Type B pancreatic cell (in vitro differentiated cells): ENCODE measurements at places on chromosomes 5 and 9. TPM values are rescaled to one million over a fixed set of nuclear protein-coding genes. Genes with fewer than 3 reads are reported as not detected.

DNA sequence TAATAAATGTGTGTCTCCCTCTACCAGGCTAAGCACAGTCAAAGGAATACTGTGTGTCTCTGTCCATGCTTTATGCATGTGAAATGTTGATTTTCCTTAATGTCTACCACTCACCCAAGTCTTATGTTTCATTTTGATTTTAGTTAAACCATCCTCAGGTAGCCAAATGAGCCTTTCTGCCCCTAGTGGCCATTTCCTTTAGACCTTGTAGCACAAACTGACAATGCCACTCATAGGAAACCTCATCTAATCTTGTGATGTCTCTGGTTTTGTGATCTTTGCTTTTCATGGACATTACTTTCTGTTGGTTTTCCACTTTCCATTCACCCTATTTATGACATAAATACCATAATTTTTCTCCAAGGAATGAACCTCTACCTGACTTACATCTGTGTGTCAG is 820.8 kb downstream of the MAT2B start:
- H3K4me3 ChIP-seq, result no peak overlapping the region
- no peak for DNase-seq
- H3K27me3 ChIP-seq, result peaks cover 2% of the 10 kb centered on the region
- H3K4me1 ChIP-seq, result no peaks in the 10 kb centered on the region
- H3K27ac ChIP-seq, result no peak overlapping the region

- peaks cover 28% of the 10 kb centered on the region for H3K36me3 ChIP-seq
- DNase-seq, result no peak
- no peak overlapping the region for H3K27ac ChIP-seq
- no peak overlapping the region for H3K4me3 ChIP-seq
- H3K4me1 ChIP-seq, result no peaks in the 10 kb centered on the region
Observed at GRCh38 chr9:123069010-123069481, 35.6 kb downstream of the GPR21 start.

The DNAJC25 gene
- 9.6 and 13.9 TPM in 2 replicates for total RNA-seq

DNA sequence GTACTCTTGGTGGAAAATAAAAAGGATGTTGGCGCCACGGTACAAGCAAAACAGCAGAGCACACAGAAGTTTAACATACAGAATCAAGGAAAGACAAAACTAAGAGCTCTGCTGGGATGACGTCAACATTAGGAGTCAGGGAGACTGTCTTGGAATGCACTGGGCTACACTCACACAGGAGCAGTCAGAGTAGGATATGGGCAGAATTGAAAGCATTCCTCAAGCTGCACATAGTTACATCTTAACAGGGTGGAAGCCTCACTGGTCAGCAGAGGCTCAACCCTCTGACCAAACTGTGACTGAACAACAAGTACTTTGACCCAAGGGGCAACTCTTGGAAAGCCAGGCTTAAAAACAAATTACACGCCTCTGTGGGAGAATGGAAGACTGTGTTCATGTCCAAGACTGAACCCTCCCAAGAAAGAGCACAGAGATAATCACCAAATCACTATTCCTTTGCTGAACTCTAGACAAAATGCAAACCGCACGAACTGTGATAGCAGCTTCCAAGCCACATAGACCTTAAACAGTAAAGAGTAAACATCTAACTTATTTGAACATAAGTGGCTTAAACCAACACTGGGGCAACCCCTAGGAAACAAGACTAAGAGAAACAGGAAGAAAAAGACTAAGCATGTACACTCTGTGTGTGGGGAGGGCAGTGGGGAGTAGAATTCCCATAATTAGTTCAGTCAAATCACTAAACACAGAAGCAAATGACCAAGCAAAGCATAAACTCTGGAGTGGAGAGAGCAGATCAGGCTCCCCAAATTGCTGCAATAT is 772.7 kb downstream of the PRELID2 start:
- no peak for DNase-seq
- peaks cover 14% of the 10 kb centered on the region for H3K27me3 ChIP-seq
- H3K27ac ChIP-seq, result no peak overlapping the region
- no peaks in the 10 kb centered on the region for H3K36me3 ChIP-seq

DNA sequence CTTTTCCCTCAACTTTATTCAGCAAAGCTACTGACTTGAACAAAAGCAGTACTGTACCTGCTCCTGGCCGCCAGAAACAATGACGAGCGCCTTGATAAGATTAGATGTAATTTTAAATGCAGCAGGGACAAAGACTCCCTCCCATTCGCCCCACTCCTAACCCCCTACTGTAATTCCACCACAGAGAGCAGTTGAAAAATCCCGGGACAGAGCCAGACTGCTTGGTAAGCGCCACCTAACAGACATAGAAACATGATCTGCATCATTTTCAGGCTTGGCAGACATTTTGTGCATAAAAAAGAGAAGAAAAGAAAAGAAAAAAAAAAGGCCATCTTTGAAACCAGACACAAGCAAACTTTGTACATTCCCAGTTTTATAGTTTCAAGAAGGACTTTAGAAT is 81.9 kb downstream of the ISL1 start:
- DNase-seq, result no peak
- H3K27ac ChIP-seq, result peak overlapping the region; percentile 60
- H3K27me3 ChIP-seq, result peaks cover 3% of the 10 kb centered on the region
- peaks cover 4% of the 10 kb centered on the region for H3K4me1 ChIP-seq

- no peaks in the 10 kb centered on the region for H3K36me3 ChIP-seq
- H3K4me1 ChIP-seq, result peaks cover 3% of the 10 kb centered on the region
- H3K27ac ChIP-seq, result no peak overlapping the region
- peaks cover 2% of the 10 kb centered on the region for H3K27me3 ChIP-seq
Observed at GRCh38 chr9:136143215-136144001, 24.7 kb upstream of the TMEM250 start.

- H3K4me3 ChIP-seq, result no peak overlapping the region
- no peak overlapping the region for H3K27ac ChIP-seq
- no peak for DNase-seq
- peaks cover 3% of the 10 kb centered on the region for H3K27me3 ChIP-seq
- H3K4me1 ChIP-seq, result peaks cover 9% of the 10 kb centered on the region
Observed at GRCh38 chr9:69476797-69477196, 151.8 kb downstream of the ENTREP1 start.

GRCh38 chr9:72141484-72141883 is 7.8 kb upstream of the GDA start:
- peaks cover 3% of the 10 kb centered on the region for H3K36me3 ChIP-seq
- peaks cover 4% of the 10 kb centered on the region for H3K27me3 ChIP-seq
- H3K27ac ChIP-seq, result no peak overlapping the region
- no peaks in the 10 kb centered on the region for H3K4me1 ChIP-seq
- no peak for DNase-seq

The ACSL6 gene
- 0.97 and 2.8 TPM in 2 replicates for total RNA-seq

The S1PR3 gene
- total RNA-seq, result 9.3 and 37.9 TPM in 2 replicates

DNA sequence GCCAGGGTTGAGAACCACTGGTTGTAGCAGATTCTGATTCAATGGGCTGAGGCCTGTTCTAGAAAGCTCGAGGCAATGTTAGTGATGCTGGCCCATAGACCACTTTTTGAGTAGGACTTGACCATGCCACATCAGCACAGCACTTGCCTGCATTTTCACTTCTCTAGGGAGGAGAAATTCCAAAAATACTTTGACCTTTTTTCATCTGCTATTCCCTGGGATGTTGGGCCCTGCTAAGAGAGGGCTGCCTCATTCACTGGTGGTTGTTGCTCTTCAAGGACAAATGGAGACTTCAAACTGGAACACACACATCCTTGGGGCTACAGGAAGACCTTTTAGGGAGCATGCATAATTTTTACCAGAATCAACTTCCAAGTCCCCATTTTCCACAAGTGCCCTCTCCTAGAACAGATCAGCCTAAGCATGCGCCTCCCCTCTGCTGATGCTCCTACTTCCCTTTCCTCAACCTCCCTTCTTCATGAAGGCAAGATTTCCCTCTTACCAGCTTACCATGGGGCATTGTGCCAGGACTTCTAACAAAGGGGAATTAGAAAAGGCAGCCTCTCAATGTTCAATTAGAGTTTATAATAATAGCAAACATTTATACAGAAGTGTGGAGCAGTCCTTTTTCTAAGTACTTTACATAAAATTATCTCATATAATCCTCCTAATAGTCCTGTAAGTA is 12.7 kb upstream of the TGFBI start:
- no peak for DNase-seq
- H3K36me3 ChIP-seq, result no peaks in the 10 kb centered on the region
- H3K27ac ChIP-seq, result no peak overlapping the region
- H3K4me1 ChIP-seq, result peaks cover 72% of the 10 kb centered on the region
- H3K27me3 ChIP-seq, result peaks cover 38% of the 10 kb centered on the region

DNA sequence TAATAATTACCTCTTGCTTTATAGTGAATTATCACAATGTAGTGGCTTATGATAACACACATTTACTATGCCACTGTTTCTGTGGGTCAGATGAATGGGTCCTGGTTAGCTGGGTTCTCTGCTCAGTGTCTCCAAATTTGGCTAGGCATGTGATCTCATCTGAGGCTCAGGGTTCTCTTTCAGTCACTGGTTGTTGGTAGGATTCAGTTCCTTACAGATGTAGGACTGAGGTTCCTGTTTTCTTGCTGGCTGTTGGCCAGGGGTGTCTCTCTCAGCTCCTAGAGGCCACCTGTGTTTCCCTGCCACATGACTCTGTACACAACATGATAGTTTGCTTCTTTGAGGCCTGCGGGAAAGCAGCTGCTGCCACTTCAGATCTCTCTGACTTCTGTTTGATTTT is 7.1 kb downstream of the NFX1 start:
- peak overlapping the region; percentile 18 for H3K4me3 ChIP-seq
- peak overlapping the region; percentile 64 for H3K27ac ChIP-seq
- no peak for DNase-seq
- H3K27me3 ChIP-seq, result no peaks in the 10 kb centered on the region
- peaks cover 36% of the 10 kb centered on the region for H3K36me3 ChIP-seq

GRCh38 chr5:88778736-88779135 is 104.2 kb downstream of the MEF2C start:
- H3K4me3 ChIP-seq, result no peak overlapping the region
- H3K36me3 ChIP-seq, result peaks cover 2% of the 10 kb centered on the region
- peaks cover 8% of the 10 kb centered on the region for H3K4me1 ChIP-seq
- no peaks in the 10 kb centered on the region for H3K27me3 ChIP-seq
- DNase-seq, result no peak

The STPG3 gene
- 0.31 TPM in 1 of 2 replicates, not detected in the other for total RNA-seq

GRCh38 chr9:86445671-86446070 is 91.5 kb upstream of the TUT7 start:
- H3K36me3 ChIP-seq, result no peaks in the 10 kb centered on the region
- no peaks in the 10 kb centered on the region for H3K4me1 ChIP-seq
- DNase-seq, result no peak
- H3K27ac ChIP-seq, result no peak overlapping the region
- H3K4me3 ChIP-seq, result no peak overlapping the region

DNA sequence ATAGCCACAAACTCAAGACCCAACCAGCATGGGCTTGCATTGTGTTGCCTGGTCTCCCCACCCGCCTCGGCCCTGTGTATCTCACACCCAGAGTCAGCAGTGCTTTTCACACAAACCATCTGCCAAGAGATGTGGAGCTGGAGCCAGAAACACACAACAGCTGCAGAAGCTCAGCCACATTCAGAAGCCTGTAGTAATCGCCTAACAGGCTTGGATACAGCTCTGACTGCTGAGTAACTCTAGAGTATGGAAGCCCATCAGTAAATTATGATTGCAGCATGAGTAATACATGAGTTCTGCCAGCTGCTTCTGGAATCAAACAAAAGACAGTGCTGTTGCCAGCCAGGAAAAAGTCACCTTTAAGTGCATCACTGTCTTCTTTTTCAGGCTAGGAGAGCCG is 16.0 kb downstream of the TEK start:
- H3K27ac ChIP-seq, result no peak overlapping the region
- peaks cover 3% of the 10 kb centered on the region for H3K27me3 ChIP-seq
- DNase-seq, result no peak
- H3K36me3 ChIP-seq, result no peaks in the 10 kb centered on the region
- no peak overlapping the region for H3K4me3 ChIP-seq

GRCh38 chr5:103119070-103119764 is 721 bp downstream of the GIN1 start:
- H3K4me1 ChIP-seq, result peaks cover 16% of the 10 kb centered on the region
- DNase-seq, result no peak
- H3K27me3 ChIP-seq, result no peaks in the 10 kb centered on the region
- peak overlapping the region; percentile 96 for H3K4me3 ChIP-seq
- peak overlapping the region; percentile 99 for H3K27ac ChIP-seq
- peaks cover 6% of the 10 kb centered on the region for H3K36me3 ChIP-seq

The NKD2 gene
- total RNA-seq, result 23.3 and 24.3 TPM in 2 replicates

GRCh38 chr5:142391058-142391845 is 66.4 kb upstream of the SPRY4 start:
- H3K27me3 ChIP-seq, result peaks cover 3% of the 10 kb centered on the region
- peak overlapping the region; percentile 48 for H3K4me3 ChIP-seq
- no peak for DNase-seq
- H3K36me3 ChIP-seq, result no peaks in the 10 kb centered on the region
- no peak overlapping the region for H3K27ac ChIP-seq

- no peaks in the 10 kb centered on the region for H3K27me3 ChIP-seq
- peaks cover 17% of the 10 kb centered on the region for H3K36me3 ChIP-seq
- H3K4me3 ChIP-seq, result no peak overlapping the region
- H3K27ac ChIP-seq, result no peak overlapping the region
- DNase-seq, result no peak
Observed at GRCh38 chr5:168244838-168245559, 46.4 kb upstream of the WWC1 start.

DNA sequence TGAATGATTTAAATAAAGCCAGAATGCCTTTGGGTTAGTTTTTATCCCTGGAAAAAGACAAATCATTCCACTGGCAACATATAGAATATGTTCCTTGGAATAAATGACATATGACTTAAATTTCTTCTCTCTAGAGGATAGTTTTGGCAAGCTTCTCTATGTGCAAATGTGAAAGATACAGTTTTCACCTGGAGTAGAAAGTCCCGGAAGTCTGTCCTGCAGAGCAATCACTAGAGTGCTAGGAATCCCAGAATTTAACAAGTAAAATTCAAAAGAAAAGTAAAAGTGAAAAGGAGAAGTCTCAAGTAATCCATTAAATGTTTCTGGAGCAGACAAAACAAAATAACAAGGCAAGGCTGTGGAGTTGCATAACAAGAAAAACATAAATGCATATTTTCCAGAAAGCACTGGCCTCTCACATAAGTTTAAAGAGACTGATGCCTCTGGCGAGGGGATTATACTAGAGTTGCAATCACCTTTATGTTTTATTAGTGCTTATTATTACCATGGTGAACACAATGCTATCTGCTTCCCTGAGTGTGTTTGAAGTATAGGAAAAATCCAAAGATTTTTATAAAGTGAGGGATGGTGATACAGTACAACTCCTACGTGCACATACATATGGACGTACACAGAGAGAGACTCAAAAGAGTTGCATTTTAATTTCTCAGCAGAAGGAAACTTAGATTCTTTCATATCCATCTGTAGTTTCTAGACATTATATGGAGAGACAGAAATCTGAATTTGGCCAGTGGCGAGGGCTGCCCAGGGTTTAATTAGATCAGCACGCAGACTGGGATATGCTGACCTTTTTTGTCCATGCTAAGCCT is 188.3 kb upstream of the ANKRD55 start:
- H3K27ac ChIP-seq, result no peak overlapping the region
- H3K4me1 ChIP-seq, result peaks cover 12% of the 10 kb centered on the region
- DNase-seq, result no peak
- H3K36me3 ChIP-seq, result peaks cover 3% of the 10 kb centered on the region

The DOCK8 gene
- 5.1 and 18.6 TPM in 2 replicates for total RNA-seq
